ENCODE measurements at places on chromosomes 11 and 22. TPM values are rescaled to one million over a fixed set of nuclear protein-coding genes. Genes with fewer than 3 reads are reported as not detected.
A peak's percentile ranks its signal among the peaks of the same experiment; 100 is the strongest.

GRCh38 chr11:7533199-7534041 is 19.6 kb downstream of the PPFIBP2 start:
- H3K36me3 ChIP-seq = no peaks in the 10 kb centered on the region
- H3K27ac ChIP-seq = no peak overlapping the region
- no peak for DNase-seq
- H3K27me3 ChIP-seq = no peaks in the 10 kb centered on the region
- no peaks in the 10 kb centered on the region for H3K4me1 ChIP-seq
- no peak overlapping the region for H3K4me3 ChIP-seq

GRCh38 chr11:72085621-72086351 is 5.1 kb downstream of the LRRC51 start:
- no peak overlapping the region for H3K4me3 ChIP-seq
- DNase-seq = no peak
- H3K4me1 ChIP-seq = peaks cover 10% of the 10 kb centered on the region

DNA sequence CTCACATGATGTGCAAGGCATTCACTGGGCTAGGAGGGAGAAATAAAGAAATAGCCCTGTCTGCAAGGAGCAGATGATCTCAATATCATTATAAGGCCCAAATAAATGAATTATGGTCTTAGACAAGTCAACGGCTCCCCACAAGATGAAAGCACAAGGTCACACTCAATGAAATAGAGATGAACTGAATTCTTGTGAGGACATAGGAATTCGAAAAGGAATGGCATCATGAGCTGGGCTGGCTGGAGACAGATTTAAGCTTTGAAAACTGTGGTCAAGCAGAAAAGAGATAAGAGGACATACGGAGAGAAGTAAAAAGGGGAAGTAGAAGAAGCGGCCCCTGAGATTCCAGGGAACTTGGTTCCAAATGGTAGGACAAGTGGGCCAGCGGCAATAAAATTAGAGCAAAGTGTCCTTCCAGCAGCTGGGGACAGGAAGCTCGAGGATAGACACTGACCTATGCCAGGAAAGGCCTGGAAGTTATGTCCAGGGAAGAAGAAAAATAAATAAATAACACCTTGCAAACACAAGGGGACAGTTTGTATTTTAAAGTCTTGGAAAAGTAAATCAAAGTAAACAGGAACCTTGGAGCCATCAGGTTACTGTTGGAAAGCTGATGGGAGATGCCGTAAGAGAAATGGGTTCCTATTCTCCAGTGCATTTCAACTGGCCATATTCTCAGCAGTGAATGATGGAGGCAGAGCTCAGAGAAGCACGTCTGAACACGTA is 37.8 kb downstream of the GALNT18 start:
- H3K27me3 ChIP-seq = no peaks in the 10 kb centered on the region
- H3K36me3 ChIP-seq = no peaks in the 10 kb centered on the region
- H3K4me1 ChIP-seq = no peaks in the 10 kb centered on the region
- no peak overlapping the region for H3K4me3 ChIP-seq
- peak overlapping the region; percentile 47 for H3K27ac ChIP-seq

Gene NPAT
- 15.7 TPM for total RNA-seq

Gene LUZP2
- total RNA-seq = 1.4 TPM

All from sigmoid colon (tissue), 7 donors.